Caco-2 (cell line): ENCODE measurements at places on chromosomes 13 and 19. TPM values are rescaled to one million over a fixed set of nuclear protein-coding genes. Genes with fewer than 3 reads are reported as not detected.

GRCh38 chr19:13117176-13117771, 734 bp upstream of the TRMT1 start:
- no peaks in the 10 kb centered on the region for H3K27me3 ChIP-seq
- peaks cover 1% of the 10 kb centered on the region for H3K36me3 ChIP-seq
- H3K4me1 ChIP-seq: no peaks in the 10 kb centered on the region
- DNase-seq: no peak

DNA sequence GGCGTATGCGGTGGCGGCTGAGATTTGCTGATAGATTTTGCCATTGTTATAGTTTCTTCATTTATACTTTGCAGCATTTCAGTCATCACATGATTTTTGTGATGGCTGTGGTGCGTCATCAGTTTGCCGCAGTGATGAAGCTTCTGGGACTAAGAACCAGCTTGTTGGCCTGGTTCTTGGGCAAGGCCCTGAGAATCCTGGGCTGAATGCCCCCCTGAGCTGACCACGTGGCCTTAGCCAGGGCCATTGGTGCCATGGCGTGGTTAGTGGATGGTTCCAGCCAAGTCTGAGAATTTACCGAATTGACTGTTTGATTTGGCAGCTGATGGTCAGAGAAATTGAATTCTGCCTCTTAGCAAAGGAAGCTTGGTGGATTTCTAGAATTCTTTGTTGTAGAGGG, 17.8 kb downstream of the GATAD2A start:
- no peak overlapping the region for H3K27ac ChIP-seq
- DNase-seq: no peak
- no peaks in the 10 kb centered on the region for H3K27me3 ChIP-seq
- no peak overlapping the region for H3K4me3 ChIP-seq

- no peaks in the 10 kb centered on the region for H3K4me1 ChIP-seq
- H3K4me3 ChIP-seq: no peak overlapping the region
- no peaks in the 10 kb centered on the region for H3K36me3 ChIP-seq
- H3K27ac ChIP-seq: no peak overlapping the region
- DNase-seq: no peak
Measured at GRCh38 chr13:51625555-51626345, 41.5 kb downstream of the WDFY2 start.

- no peaks in the 10 kb centered on the region for H3K4me1 ChIP-seq
- DNase-seq: no peak
- no peaks in the 10 kb centered on the region for H3K27me3 ChIP-seq
- H3K4me3 ChIP-seq: no peak overlapping the region
Measured at GRCh38 chr13:54373211-54373610, 1344.6 kb downstream of the OLFM4 start.

DNA sequence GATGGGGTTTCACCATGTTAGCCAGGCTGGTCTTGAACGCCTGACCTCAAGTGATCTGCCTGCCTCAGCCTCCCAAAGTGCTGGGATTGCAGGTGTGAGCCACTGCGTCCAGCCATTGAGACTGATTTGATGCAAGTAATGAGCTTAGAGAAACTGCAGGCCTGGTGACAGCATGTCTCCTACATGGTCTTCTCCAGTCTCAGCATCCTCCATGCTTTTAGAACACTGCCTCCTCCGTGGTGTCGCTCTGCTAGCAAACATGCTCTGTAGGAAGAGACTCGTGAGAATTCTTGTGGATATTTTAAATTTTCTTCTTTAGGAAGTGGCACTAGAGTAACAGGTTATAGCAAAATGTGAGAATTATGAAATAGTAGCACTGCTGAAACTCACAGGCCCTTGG, 37.1 kb downstream of the TPT1 start:
- H3K4me3 ChIP-seq: no peak overlapping the region
- H3K27me3 ChIP-seq: no peaks in the 10 kb centered on the region
- H3K27ac ChIP-seq: no peak overlapping the region
- DNase-seq: no peak
- no peaks in the 10 kb centered on the region for H3K36me3 ChIP-seq

DNA sequence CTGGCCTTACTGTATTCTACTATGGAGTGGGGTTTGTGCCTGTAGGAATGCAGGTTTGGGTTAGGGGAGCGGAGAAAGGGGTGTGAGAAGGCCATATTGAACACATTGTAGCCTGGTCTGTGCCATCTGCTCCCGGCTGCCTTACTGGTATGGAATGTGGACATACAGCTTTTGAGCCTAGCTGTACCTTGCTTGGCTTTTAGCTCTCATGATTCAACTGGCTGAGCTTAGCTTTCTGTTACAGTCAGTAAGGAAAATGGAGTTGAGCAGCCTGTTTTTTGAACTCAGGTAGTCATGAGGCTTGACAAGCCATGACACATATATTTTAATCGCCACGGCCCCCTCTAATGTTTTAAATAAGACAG, 41.6 kb downstream of the ARHGAP35 start:
- peaks cover 48% of the 10 kb centered on the region for H3K4me1 ChIP-seq
- H3K36me3 ChIP-seq: no peaks in the 10 kb centered on the region; the same call in none of the 2 replicates
- DNase-seq: peak; percentile 67
- H3K27me3 ChIP-seq: no peaks in the 10 kb centered on the region
- peak overlapping the region; percentile 56 for H3K27ac ChIP-seq

DNA sequence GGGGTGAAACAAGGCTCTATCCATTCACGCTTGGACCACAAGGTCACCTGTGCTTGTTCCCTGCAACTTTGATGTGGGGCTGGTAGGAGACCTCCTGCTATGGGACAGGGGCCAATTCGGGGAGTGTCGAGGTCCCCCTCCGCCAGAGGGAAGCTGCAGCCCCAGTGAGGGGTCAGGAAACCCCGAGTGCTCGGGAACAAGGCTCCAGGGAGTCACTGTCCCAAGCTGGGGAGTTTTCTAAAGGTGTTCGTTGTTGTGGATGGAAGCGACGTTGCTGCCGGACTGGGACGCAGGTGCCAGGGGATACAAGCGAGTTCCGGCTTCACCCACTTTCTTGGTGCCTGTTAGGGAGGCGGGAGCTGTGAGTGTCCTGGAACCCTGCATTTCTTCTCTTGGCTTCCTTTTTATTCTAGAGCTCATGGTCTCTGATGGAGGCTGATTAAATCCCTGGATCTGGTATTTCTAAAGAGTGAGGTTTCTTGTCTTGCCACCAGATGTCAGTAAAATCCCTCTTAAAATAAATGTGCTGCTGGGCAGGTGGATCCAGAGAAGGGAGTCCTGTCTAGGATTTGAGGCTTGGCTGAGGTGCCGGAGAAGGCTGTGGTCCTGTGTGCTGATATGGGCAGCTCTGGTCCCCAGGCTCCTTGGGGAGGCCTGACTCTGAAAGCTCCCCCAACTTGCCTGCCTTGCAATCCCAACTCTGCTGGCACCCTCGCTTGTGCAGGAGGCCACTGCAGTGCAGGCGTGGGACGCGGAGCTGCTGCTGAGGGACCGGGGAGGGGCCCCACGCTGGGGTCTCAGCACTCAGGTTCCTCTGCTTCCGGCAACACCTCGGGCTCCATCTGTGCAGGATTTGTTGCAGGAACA, 153.9 kb downstream of the TEX29 start:
- no peaks in the 10 kb centered on the region for H3K4me1 ChIP-seq
- no peak overlapping the region for H3K27ac ChIP-seq
- H3K27me3 ChIP-seq: no peaks in the 10 kb centered on the region; the same call in none of the 2 replicates
- no peaks in the 10 kb centered on the region for H3K36me3 ChIP-seq
- peak; percentile 57 for DNase-seq

DNA sequence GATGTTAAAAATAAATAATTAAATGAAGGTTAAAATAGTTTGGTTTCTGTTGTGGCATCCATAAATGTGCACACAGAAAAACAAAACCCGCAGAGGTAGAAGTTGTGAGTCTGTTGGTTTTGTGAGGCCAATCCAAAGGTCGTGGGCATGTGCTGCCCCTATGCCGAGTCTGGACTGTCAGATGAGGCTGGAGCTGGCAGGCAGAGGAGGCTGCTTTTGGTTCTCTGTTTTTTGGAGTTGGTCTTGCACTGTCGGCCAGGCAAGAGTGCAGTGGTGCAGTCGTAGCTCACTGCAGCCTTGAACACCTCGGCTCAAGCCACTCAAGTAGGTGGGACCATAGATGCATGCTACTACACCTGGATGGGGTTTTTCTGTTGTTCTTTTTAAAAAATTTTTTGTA, 43.7 kb downstream of the TSSK6 start:
- no peaks in the 10 kb centered on the region for H3K4me1 ChIP-seq
- peaks cover 4% of the 10 kb centered on the region; the same call in 1 of the 2 replicates for H3K36me3 ChIP-seq
- no peak for DNase-seq
- H3K4me3 ChIP-seq: no peak overlapping the region

- no peak overlapping the region for H3K4me3 ChIP-seq
- H3K36me3 ChIP-seq: no peaks in the 10 kb centered on the region
- no peaks in the 10 kb centered on the region for H3K4me1 ChIP-seq
Measured at GRCh38 chr13:33003458-33004019, 12.7 kb upstream of the KL start.

DNA sequence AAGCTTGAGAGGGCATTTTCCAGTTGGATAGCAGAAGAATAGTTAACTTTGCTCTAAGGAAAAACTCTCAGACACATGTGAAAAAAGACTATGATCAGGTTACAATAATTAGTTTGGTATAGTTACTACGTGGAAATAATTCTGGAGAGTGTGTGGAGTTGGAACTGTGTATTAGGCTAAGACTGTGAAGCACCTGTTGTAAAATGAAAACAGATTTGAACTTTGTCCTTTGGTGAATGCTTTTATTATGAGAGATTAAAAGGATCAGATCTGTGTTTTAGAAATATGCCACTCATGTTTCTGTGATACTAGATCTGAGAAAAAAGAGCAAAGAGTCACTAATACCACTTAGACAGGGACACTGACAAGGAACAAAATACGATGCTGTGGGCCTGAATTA, 807.5 kb upstream of the ATXN8OS start:
- H3K4me3 ChIP-seq: no peak overlapping the region
- no peaks in the 10 kb centered on the region for H3K27me3 ChIP-seq
- no peak overlapping the region for H3K27ac ChIP-seq
- H3K36me3 ChIP-seq: no peaks in the 10 kb centered on the region
- DNase-seq: no peak
- H3K4me1 ChIP-seq: no peaks in the 10 kb centered on the region

ERVK3-1 gene
- total RNA-seq: 61.3 and 66.1 TPM in 2 replicates

PSG4 gene
- not detected in 2 replicates for total RNA-seq

GJB2 gene
- total RNA-seq: 0.58 and 0.75 TPM in 2 replicates

ZIC5 gene
- 0.49 and 0.66 TPM in 2 replicates for total RNA-seq

ZGLP1 gene
- 2.5 and 3.8 TPM in 2 replicates for total RNA-seq
